ENCODE measurements at places on chromosomes 1 and 21.

DNA sequence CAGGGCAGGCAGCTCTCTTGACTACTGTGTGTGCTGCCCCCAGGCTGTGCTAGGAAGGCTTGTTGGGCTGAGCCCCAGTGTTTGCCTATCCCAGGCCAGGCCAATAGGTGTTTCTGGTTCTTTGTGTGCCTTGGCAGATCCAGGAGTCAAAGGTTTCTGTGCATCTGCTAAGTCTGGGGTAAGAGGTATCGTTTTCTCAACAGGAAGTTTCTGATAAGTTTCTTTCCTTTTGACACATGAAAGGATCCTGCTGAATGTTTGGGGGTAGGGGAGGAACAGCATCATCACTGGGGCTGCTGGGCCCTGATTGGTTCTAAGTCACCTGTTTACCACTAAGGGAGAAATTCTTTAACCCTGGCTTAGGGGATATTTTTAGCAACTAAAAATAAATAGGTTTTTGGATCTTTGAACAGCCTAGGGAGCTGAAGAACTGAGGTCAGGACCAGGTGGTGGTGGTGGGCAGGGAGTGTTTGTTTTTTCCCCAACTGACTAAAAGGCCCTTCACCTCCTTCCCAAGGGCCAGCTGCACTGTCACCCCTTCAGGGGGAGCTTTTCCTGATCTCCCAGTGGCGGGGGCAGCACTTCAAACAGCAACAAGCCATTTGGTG lies 85.1 kb downstream of the KCNN3 start:
- no peak for DNase-seq

- no peak for DNase-seq
Measured at GRCh38 chr1:23187637-23188036, 19.0 kb upstream of the LUZP1 start.

- no peak for DNase-seq
Measured at GRCh38 chr1:40391688-40392145, 18.2 kb downstream of the SMAP2 start.

DNA sequence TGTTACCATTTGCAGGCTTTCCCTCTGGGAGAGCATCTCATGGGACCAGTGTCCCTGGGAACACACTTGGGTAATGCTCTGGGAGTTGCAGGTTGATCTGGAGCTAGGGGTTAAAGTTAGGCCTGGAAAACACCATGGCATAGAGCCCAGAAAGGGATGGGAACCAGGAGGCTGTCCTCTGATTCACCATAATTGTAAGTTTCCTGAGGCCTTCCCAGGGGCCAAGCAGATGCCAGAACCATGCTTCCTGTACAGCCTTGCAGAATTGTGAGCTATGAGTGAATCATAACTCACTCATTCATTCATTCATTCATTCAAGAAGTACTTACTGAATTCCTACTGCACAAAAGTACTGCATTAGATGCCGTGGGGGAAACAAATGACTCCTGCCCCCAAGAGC lies 50.0 kb downstream of the LACTBL1 start:
- DNase-seq = peak; percentile 25

- no peak for DNase-seq
Measured at GRCh38 chr1:242447689-242448088, 76.8 kb downstream of the PLD5 start.

DNA sequence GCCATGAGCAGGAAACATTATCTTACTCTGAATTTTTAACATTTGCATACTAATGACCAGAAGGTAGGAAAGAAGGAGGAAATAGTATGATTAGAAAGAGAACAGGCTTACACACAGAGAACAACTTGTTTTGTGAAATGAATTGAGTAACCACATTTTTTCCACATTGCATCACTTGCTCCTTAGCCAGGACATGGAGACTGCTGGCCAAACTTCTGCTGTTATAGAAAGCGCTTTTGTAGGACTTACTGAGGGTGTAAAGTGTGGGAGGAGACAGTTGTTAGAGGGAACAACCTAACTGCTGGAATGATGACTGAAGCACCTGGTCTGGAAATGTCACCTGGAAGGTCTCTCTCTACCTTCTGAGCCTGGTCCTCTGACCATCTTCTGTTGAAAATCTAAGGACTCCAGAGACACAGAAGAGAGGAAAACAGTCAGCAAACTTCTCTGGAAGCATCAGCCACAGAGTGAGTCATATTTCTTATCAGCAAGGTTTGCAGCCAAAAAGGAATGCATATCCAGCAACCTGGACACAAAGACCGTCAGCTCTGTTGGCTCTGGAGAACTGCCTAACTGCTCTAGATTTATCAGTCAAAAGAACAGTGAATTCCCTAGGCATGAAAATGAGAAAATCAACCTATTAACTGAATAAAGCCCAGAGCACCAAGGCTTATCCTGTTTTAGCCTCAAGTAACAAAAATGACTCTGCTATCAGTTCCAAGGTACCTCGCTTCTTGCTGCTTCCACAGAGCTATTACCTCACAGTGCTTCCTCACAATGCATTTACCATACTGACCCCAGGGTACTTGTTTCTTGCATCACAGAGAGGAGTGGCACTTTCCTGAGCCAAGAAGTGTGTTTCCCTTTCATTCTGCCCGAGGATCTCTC lies 88.0 kb upstream of the SLFNL1 start:
- DNase-seq = peak; percentile 90

GRCh38 chr1:64235181-64235580 lies 31.8 kb downstream of the UBE2U start:
- no peak for DNase-seq

- DNase-seq = no peak
Measured at GRCh38 chr21:44837537-44837936, 19.7 kb upstream of the SUMO3 start.

DNA sequence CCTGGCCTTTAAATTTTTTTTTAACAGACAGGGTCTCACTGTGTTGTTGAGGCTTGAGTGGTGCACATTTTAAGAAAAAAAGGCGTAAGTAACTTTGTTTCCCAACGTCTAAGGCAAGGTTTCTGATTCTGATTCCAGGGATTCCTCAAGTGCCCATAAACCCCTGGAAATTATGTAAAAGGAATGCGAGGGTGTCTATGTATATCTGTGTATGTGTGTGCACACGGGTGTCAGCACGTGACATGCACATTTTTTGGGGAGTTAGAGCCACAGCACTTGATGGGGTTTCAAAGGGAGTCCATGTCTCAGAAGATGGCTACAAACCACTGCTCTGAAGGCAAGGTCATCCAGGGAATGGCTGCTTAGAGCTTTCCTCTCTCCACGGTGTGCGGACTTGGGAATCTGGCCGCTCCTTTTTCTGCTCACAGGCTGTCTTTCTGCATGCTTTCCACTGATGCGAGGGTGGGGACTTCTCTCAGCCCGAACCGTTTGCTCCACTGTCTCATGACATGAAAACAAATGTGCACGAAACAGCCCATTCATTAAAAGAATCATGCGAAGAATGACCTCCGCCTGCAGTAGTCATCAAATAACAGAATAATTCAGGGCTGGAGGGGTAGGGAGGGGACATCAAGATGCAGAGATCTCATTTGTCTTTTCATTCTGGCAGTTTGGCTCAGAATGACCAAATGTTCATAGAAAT lies 18.7 kb upstream of the RERE start:
- DNase-seq = no peak

DNA sequence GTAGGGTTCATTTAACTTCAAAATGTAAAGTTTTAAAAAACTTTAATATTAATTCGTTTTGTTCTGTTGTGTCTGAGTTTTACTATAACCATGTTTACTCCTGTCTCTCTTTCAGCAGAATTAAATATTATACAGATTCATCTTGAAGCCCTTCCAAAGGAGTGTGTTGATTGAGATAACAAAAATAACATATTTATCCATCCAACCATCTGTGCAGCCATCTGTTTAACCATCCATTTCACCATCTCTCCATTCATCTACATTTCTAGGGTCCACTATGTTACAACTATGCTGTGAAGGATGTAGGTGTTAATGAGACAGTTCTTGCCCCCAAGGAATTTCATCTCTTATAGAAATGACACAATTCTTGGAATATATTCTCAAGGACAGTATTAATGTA lies 36.0 kb upstream of the GNG12 start:
- no peak for DNase-seq

DNA sequence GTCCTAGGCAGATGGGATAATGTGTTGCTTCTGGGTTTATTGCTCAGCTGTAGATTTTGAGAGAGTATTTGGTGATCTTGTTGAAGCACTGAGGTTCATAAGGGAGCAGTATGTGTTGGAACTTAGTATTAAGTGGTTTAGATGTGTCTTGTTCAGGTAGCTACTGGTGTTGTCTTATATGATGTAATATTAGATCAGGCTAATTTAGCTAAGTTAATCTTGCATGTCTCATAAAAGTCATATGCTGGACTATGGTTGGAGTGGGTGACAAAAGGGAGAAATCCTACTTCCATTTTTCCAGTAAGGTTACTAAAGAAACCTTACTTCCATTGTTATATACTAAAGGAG lies 196.4 kb downstream of the CLEC20A start:
- no peak for DNase-seq

- no peak for DNase-seq
Measured at GRCh38 chr1:181397845-181398244, 85.5 kb upstream of the CACNA1E start.

- no peak for DNase-seq
Measured at GRCh38 chr1:32888134-32888533, 1.8 kb downstream of the HPCA start.

- no peak for DNase-seq
Measured at GRCh38 chr1:217063172-217063908, 340.1 kb upstream of the ESRRG start.

DNA sequence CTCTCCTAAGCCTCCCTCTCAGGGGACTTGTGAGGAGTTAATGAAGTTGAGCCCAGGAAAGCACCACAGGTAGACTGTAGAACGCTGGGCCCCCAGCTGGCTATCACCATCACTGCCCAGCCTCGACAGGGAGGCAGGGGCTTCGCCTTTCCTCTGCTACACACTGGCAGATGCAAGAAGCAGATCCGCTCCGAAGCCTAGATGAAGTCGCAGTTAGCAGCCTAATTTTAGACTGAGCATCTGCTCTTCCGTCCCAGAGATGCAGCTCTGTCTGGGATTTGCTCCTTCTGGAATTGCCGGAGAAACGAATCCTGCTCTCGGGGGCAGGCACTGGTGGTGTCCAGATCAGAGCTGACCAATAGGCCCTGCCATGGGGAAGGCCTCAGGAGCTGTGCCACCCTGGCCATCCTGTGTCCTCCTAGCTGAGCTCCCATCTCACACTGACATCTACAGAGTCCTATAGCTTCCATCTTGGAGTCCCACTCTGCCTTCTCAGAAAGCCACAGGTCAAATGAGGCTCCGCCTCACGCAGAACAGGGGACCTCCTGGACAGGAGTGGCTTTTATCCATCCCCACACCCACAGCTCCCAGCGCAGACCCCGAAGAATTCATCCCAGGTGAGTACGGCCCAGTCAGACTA lies 186.8 kb upstream of the EDN2 start:
- no peak for DNase-seq

- no peak for DNase-seq
Measured at GRCh38 chr1:41616563-41616962, 132.1 kb upstream of the EDN2 start.

- DNase-seq = no peak
Measured at GRCh38 chr1:185534801-185535200, 199.4 kb upstream of the HMCN1 start.

DNA sequence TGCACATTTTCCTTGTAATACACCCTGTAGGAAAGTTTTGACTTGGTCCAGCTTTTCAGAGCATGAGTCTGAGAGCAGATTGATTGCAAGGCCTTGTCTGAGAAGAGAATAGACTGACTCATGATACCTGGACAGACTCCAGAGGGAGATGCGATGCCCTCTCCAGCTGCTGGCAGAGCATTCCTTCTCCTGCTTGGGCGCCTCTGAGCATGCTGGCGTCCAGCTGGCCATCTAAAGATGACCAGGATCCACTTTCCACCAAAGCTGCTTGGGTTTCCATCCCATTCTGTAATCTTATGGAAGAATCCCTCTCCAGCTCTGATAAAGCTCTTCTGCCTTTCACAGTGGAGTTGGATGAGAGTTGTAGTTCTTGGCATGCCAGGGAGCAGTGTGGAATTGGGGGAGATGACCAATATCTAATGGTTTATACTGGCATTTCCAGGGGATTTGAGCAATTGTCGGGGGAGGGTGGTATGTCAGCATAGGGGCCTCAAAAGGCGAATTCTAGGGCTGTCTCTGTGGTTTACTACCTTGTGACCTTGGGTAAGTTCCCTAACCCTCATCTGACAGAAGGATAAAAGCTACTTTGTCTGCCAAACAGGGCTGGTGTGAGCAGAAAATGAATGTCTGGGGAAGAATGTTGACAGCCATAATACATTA lies 19.5 kb downstream of the SZRD1 start:
- DNase-seq = peak; percentile 53

GRCh38 chr1:193412748-193413147 lies 226.3 kb upstream of the B3GALT2 start:
- no peak for DNase-seq

DNA sequence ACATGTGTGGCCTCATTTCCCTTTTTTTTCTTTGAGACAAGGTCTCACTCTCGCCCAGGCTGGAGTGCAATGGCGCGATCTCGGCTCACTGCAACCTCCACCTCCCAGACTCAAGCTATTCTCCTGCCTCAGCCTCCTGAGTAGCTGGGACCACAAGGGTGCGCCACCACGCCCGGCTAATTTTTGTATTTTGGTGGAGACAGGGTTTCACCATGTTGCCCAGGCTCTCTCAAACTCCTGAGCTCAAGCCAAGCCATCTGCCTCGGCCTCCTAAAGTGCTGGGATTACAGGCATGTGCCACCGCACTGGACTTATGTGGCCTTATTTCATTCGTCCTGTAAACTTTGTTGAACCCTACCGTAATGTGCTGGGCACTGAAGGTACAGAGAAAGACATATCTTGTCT lies 569 bp upstream of the WARS2 start:
- peak; percentile 36 for DNase-seq

DNA sequence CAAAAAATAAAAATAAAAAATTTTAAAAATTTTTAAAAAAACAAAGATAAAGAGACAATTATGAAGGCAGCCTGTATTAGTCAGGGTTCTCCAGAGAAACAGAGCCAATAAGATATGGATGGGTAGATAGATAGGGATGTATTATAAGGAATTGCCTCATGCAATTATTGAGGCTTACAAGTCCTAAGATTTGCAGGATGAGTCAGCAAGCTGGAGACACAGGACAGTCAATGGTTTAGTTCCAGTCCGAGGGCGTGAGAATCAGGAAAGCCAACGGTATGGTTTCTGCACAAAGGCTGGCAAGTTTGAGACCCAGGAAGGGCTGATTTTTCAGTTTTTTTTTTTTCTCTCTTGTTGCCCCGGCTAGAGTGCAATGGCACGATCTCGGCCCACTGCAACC lies 24.1 kb upstream of the EIF4G3 start:
- peak; percentile 25 for DNase-seq

GRCh38 chr1:47885062-47885830 lies 111.9 kb downstream of the TRABD2B start:
- no peak for DNase-seq

GRCh38 chr1:67601955-67602354 lies 83.0 kb upstream of the GADD45A start:
- no peak for DNase-seq

- peak; percentile 98 for DNase-seq
Measured at GRCh38 chr21:45874716-45875415, 106.7 kb upstream of the COL6A1 start.

DNA sequence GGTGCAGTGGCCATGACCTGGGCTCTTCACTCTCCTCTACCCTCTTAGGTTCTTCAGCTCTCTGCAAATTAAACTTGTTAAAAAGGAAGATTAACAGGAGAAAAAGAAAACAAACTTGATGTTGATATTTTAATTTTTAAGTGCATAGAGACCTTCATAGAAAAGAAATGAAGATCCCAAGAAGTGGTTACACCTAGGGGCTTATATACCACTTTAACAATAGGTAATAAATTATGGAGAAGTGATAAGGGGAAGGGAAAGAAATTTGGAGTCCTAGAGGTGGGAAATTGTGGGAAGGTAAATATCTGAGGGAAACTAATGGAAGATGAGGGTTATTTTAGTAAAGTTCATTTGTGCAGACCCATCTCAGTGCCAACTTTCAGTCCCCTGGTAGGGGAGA lies 16.5 kb upstream of the TFF3 start:
- DNase-seq = no peak

All from fibroblast of skin of right quadriceps (primary cell).